Stimulated activated CD4-positive, alpha-beta T cell treated with anti-CD3 and anti-CD28 coated beads, Interleukin-4, amount 100 ng/mL, for 1 hour (primary cell): ENCODE measurements at places on chromosomes 3 and 15.

DNA sequence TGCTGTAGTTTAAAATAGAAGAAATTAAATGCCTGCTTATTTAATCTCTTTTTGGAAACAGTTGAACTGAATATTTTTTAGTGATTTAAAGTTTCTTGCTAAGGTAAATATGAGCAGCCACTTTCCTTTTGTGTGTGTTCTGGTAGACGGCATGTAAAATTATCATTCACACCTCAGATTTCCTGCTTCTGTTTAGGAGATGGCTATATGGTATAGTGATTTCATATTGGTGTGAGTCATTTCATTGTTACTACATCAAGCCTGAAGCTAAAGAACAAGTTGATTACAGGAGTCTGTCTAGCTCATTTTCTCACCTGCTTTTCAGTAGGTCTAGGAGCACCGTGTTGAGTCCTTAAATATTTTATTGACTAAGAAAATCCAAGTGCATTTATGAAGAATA is 2.2 kb downstream of the LRCH3 start:
- no peak for DNase-seq

DNA sequence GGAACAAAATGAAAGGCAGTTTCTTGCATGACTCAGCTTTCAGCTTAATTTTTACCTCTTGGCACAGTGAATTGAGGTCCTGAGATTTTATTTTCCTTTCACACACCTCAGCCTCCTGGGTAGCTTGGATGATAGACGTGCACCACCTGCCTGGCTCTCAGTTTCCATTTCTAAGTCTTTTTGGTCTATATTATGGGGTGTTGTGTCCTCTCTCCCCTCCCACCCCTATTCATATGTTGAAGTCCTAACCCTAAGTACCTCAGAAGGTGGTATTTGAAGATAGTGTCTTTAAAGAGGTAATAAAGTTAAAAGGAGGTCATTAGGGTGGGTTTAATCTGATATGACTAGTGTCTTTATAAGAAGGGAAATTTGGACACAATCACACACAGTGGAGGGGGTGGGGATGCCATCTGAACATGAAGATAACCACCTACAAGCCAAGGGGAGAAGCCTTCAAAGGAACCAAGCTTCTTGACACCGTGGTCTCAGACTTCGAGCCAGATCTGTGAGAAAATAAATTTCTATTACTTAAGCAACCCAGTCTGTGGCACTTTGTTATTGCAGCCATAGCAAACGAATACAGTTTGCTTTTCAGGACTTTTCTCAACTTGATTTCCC is 85.2 kb downstream of the STRIT1 start:
- DNase-seq = no peak

DNA sequence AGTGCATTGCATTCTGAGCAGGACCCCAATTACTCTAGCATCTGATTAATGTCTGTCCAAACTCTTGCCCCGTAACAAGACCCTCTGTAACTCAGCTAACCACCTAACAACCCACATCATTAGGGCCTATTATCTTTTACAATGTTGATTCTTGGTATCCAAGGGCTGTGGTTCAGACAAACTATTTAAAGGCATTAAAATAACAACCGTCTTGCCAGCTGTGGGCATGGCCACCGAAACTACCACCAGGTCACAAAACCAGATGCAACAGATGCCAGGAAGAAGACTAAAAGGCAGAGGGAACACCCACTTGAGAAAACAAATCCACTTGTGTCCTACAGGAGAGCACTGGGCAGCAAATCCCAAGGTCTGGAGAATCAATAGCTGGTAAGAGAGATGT is 262.9 kb downstream of the ERC2 start:
- DNase-seq = no peak

DNA sequence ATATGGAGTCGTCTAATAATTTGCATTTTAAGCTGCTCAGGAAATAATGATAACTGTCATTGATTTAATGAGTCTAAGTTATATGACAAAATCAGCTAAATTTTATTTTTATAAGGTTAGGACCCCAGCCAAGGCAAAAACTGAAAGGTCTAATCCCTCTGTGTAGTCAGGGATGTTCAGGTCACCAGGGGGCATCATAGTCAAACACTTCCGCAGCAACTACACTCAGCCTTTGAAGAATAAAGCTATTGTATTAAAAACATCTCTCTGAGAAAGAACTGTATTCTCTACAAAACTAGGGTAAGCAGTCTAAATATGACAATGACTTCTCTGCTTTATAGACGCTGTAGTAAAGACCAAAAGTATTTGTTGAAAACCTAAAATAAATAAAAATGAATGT is 15.0 kb downstream of the INTS14 start:
- DNase-seq = no peak

GRCh38 chr3:99523431-99524127 is 114.8 kb upstream of the COL8A1 start:
- no peak for DNase-seq

- no peak for DNase-seq
These were observed 128.0 kb upstream of the TPM1 start for GRCh38 chr15:62914461-62915079.

DNA sequence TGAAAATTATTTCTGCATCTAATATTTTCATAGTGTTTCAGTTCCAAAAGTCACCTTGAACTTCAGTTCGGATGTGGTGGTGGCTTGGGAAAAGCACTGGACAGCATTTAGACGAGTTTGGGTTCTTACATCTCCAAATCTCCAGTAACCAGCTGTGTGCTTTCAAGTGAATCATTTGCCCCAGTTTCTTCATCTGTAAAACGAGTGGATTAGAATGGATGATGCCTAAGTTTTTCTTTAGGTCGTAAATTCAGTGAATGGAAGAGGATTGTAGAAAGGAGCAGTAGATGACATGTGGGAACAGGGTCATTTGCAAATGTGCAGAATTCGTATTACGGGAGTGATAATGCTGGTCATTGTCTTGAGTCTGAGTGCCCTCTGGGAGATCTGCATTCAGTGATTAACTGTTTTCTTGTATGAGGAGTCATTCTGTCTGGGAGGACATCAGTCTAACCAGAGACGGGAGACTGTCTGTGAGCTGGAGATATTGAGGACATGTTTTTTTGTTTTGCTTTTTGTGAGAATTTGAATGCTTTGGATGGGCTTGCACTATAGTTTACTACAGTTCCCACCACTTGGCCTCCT is 641.6 kb upstream of the TBL1XR1 start:
- DNase-seq = no peak
